ENCODE measurements at places on chromosomes 13 and 19. TPM values are rescaled to one million over a fixed set of nuclear protein-coding genes. Genes with fewer than 3 reads are reported as not detected.
A peak's percentile ranks its signal among the peaks of the same experiment; 100 is the strongest.

GRCh38 chr13:100625447-100625846 lies 36.9 kb upstream of the GGACT start:
- no peak for DNase-seq

HOOK2 gene
- total RNA-seq, result 44.5 TPM

SERTAD1 gene
- total RNA-seq, result 50.4 TPM

- DNase-seq, result no peak
Measured at GRCh38 chr19:21839976-21840375, 4.0 kb upstream of the ZNF43 start.

- DNase-seq, result no peak
Measured at GRCh38 chr13:103291798-103292572, 225.8 kb upstream of the SLC10A2 start.

DNA sequence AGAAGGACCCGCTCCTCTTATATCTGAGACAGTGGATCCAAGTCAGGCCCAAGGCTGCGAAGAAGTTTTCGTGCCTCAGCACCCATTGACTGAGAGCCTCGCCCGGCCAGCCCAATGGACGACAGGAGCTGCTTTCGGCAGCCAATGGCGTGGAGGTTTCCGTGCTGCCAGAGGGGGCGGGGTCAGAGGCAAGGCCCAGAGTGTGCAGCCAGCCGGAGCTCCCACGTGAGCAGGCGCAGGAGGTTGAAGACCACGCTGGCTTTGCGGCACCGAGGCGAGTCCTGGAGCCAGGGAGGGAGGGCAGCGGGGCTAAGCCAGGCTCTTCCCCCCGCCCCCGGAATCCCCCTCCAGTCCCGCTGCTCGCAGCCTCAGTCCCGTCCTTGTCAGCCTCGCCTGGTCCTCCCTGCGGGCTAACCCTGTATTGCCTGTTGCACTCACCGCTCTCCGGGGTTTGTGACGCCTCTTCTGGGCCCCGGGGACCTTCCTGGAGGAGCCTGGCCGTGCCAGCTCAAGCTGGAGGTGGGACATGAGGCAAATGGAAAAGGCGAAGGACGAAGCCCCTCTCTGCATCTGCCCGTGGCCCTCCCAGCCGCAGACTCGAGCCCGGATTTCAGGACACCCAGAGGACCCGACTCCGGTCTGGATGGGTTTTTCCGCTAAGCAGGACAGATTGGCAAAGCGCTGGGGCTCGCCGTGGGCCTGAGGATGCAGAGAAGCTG lies 1.5 kb downstream of the IFNL4 start:
- no peak for DNase-seq

DNA sequence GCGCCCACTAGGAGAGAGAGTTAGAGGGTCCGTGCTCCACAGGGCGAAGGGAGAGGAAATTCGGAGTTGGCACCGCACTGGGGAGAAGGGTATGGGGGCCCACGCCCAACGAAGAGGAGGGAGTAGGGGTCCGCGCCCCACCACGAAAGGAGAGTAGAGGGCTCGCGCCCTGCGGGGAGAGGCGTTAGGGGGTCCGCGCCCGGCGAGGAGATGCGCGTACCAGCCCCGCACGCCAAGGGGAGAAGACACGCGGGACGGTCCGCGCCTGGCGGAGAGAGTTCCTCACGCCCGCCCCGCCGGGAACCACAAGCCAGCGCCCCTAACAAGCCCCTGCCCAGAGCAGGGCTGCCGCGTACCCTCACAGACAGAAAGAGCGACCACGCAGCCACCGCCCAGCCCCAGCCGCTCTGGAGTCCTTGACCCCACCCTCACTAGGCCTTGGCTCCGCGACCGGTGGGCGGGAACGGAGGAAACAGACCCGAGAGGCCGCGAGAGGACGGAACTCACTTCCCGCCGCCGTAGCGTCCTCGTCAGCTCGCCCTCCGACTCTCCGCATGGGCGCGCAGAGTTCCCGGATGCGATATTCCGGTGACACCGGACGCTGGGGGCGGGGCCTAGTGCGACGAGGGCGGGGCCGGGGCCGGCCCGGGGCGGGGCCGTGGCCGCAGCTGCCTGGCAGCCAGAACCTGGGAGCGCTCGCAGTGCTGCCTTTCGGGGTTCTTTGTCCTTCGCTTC lies 20.0 kb upstream of the ZSCAN18 start:
- no peak for DNase-seq

RXFP2 gene
- total RNA-seq, result not detected

- DNase-seq, result no peak
Measured at GRCh38 chr19:17679526-17680229, 8.5 kb downstream of the UNC13A start.

RFPL4AL1 gene
- total RNA-seq, result not detected

GRCh38 chr19:40163541-40164129 lies 27.6 kb upstream of the MAP3K10 start:
- no peak for DNase-seq

DNA sequence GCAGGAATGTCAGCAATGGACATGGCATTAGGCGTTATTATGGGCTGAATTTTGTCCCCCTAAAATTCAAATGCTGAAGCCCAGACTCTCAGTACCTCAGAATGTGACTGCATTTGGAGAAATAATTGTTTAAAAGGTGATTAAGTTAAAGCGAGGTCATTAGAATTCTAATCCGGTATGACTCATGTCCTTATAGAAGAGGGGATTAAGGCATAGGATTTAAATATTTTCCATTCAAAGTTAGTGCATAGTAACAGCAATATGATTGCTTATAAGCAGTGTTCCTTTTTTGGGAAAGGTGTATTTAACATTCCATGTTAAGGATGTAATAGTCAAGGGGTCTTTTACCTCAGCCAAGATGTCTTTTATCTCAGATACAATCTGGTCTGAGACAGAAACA lies 95.5 kb downstream of the NHLRC3 start:
- no peak for DNase-seq

DNA sequence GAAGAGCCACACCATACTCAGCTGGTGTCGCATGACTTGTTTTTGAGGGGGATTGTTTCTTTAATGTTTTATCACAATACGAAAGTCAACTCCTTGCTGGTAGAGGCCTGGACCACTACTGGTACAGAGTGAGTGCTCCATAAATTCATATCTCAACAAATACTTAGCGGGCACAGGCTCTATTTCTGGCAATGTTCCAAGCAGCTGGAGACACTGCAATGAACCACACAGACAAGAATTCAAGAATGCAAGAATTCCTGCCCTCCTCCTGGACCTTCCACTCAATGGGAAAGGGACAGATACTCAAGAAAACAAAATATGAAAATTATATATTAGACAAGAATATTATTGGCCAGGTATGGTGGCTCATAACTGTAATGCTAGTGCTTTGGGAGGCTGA lies 5.1 kb upstream of the FXYD5 start:
- no peak for DNase-seq

RASA3 gene
- 73.4 TPM for total RNA-seq

GRCh38 chr13:36696410-36697010 lies 22.7 kb downstream of the SERTM1 start:
- DNase-seq, result no peak

- DNase-seq, result no peak
Measured at GRCh38 chr13:43113603-43114002, 90.2 kb downstream of the DNAJC15 start.

KLK12 gene
- not detected for total RNA-seq

GRCh38 chr19:16359964-16360363 lies 35.3 kb downstream of the KLF2 start:
- DNase-seq, result no peak

KLK11 gene
- total RNA-seq, result 116 TPM

CD37 gene
- total RNA-seq, result 24.2 TPM

GRCh38 chr13:45833663-45834375 lies 17.7 kb downstream of the SIAH3 start:
- DNase-seq, result no peak

- DNase-seq, result no peak
Measured at GRCh38 chr13:36973621-36974295, 25.4 kb downstream of the ALG5 start.

DNA sequence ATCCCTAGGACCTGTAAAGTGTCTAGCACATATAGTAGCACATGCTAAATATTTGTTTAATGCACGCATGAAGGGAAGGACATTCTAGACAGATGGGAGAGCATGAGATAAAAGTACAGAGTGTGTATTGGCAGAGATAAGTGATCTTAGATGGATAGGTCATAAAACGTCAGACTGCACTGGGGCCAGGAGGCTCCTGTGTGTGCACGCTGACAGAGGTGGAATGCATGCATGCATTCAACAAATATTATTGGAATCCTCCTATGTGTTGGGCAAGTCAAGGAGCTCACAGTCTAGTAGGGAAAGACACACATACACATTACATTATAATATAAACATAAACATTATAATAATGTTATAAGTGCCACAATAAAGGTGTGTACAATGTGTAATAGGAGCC lies 73.3 kb downstream of the FGF9 start:
- no peak for DNase-seq

GRCh38 chr13:66087269-66087710 lies 1142.8 kb downstream of the PCDH9 start:
- DNase-seq, result no peak

DNA sequence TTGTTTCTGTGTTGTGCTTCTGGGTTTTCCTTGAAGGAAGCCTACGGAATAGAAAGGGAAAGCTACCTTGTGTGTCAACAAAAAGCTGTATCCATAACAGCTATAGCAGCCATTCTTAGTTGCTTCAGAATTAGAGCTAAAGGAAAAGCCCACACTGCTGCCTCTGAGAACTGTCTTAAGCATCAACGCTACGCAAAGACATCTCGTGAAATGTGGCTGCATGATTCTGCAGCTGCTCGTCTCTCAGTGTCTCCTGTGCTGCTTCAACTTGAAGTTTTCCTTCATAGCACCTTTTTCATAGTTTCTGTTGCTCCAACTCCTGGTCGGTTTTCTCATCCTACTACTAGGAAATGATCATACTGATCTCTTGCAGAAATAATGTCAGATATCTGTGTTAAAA lies 140.9 kb upstream of the MAB21L1 start:
- DNase-seq, result no peak

DNA sequence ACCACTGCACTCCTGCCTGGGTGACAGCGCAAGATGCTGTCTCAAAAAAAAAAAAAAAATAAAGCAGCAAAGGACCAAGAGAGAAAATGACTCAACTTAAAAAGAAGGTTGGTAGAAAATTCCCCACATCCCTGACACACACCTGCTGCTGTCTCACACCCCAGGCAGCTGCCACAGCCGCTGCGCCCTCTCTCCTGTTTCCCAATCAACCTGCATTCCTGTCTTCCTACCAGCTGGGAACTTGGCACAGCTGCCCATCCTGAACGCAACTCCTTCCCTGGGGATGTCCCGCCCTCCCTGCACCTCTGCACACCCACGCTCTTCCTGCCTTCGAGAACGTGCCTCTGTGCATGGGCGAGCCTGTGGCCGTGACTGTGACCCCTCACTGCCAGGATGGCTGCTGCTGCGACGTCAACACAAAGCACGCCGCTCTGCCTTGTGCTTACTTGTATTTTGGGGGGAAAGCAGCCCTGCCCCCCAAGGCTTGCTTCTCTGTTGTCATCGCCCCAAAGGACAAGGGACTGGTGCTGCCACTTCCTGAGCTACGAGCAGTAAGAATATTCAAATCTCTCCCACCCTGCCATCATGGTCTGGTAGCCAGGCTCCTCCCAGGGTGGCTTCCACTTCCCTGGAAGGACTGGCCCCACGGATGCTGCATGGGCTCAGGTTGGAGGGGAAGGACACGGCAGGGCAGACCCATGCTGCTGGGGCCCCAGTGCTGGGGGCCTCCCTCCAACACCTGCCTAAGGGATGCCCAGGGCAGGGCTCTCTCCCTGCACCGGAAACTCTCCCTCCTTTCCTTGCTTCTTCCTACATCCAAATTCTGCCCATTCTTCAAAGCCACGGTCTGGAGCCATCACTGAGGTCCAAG lies 20.7 kb downstream of the SH3GL1 start:
- peak; percentile 43 for DNase-seq

ZNF888 gene
- total RNA-seq, result 4.7 TPM

- DNase-seq, result no peak
Measured at GRCh38 chr13:51501096-51501495, 48.3 kb upstream of the INTS6 start.

DNA sequence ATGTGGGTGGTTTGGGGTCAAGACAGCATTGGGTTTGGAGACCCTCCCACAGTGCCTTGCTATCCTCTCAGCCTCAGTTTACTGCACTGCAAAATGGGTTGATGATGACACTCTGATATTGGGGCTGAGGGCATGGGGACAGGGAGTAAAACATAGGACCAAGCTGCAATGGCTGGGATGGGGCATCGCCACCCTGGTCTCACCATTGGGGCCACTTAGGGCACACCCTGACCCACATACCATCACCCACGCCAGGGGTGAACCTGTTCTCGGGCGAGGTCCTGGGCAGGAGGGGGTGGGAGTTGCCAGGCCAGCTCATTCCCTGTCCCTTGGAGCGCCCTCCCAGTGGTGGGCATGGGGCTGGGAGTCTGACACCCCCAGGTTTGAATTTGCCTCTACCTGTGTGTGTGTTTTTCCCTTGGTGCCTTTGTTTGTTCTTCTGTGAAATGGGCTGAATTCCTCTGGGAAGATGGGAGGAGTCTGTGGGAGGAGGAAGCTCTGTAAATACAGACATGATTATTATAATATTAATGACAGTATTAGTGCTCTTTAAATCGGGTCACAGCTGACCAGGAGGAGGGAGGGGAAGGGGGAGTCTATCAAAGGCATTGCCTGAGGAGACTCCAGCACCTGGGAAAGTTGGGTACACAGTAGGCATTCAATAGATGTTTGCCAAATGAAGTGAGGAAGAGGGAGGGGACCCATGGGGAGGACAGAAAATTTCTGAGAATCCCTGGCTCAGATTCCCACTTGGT lies 2.2 kb upstream of the FCHO1 start:
- no peak for DNase-seq

- DNase-seq, result no peak
Measured at GRCh38 chr13:33319859-33320258, 34.3 kb upstream of the STARD13 start.

DNA sequence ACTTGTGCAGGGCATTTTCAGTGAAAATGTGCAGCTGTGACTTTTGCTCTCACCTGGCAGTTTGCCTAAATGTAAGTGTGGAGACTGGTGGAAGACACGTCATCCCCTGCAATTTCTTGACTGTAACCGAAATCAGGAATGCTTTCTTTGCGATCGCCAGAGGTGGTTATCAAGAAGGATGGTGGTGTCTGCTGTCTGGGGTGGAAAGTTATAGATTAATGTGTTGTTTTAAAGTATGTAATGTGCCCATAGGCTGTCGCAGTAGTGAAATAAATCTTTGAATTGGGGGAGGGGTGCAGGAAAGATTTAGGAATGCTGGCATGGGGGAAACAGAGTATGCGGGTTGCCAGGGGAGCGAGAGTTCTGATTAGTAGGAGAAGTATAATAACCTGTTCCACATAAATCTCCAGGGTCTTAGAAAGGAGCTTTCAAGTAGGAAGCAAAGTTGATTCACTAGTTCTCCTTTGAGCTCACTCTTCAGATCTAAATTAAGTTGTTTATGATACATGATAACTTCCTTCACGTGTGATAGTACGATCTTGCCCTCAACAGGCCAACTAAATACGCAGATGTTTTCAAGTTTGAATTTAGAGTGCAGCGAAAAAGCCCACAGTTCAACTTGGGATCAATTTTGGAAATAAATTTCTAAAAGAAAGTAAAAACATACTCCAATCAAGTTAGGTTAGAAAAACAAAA lies 1520.0 kb upstream of the SLC10A2 start:
- DNase-seq, result no peak

ZNF541 gene
- total RNA-seq, result 0.44 TPM

All from omental fat pad (tissue), 4 donors.